Tongue (tissue), 3 donors: ENCODE measurements at places on chromosomes 5 and 9. TPM values are rescaled to one million over a fixed set of nuclear protein-coding genes. Genes with fewer than 3 reads are reported as not detected.

NR5A1 gene
- total RNA-seq, result not detected

CYLC2 gene
- total RNA-seq, result not detected

VPS13A gene
- 68.7 TPM for total RNA-seq

TEX48 gene
- total RNA-seq, result not detected

RFK gene
- total RNA-seq, result 15.8 TPM

PHYHD1 gene
- total RNA-seq, result 26.0 TPM

SPATA31A3 gene
- total RNA-seq, result not detected

PCDHA4 gene
- 1.4 TPM for total RNA-seq

SLC36A2 gene
- 3.1 TPM for total RNA-seq

HAVCR1 gene
- not detected for total RNA-seq

CCDC192 gene
- 0.31 TPM for total RNA-seq

NME5 gene
- total RNA-seq, result 1.4 TPM

C5orf52 gene
- total RNA-seq, result not detected

CCDC183 gene
- total RNA-seq, result not detected

DIPK1B gene
- total RNA-seq, result 18.3 TPM

SWI5 gene
- 14.7 TPM for total RNA-seq

LRRC26 gene
- 18.9 TPM for total RNA-seq

SIMC1 gene
- 6.8 TPM for total RNA-seq

UBAP2 gene
- total RNA-seq, result 60.4 TPM

SAPCD2 gene
- 5.6 TPM for total RNA-seq

TENT4A gene
- total RNA-seq, result 21.2 TPM

ECSCR gene
- 7.9 TPM for total RNA-seq

SPINK4 gene
- total RNA-seq, result not detected

FBP2 gene
- 83.0 TPM for total RNA-seq

GDA gene
- 1.8 TPM for total RNA-seq

C9 gene
- total RNA-seq, result not detected

C8G gene
- total RNA-seq, result 1.4 TPM

DDX31 gene
- total RNA-seq, result 11.2 TPM

IFNA2 gene
- not detected for total RNA-seq

IL33 gene
- 21.3 TPM for total RNA-seq
